ENCODE measurements at places on chromosomes 5 and 9.

DNA sequence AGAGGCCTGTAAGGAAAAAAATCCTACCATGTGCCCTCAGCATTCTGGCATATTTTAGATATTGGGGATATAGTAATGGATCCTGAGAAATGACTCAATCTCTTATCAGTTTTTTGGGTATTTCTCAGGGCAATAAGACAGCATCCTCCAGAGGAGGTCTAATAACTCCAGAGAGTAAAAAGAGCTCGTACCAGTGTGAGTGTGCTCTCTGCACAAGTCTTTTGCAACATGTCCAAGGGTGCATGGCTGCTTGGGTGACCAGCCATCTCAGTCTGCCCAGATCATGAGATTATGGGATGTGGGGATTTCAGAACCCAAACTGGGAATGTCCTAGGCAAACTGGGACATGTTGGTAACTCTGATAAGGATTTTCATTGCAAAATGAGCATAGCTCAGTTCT, 15.3 kb downstream of the ASPN start:
- DNase-seq = no peak

DNA sequence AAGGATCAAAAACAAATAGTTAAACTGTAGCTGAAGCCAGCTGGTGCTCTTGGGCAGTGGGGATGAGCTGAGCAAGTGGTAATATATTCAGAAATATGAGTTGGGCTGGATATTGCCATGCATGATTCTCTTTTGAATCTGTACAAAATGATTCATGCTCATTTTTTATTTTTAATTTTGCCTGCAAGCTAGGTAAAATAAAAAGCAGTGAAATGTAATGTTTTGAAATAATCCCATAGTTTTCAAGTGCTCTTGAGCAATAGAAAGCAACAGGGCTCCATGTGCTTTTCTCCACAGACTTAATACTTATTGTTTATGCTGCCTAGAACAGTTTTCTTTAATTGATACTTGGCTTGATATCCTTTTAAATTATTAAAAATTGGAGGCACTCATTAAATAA, 489.3 kb downstream of the TLE4 start:
- DNase-seq = no peak

DNA sequence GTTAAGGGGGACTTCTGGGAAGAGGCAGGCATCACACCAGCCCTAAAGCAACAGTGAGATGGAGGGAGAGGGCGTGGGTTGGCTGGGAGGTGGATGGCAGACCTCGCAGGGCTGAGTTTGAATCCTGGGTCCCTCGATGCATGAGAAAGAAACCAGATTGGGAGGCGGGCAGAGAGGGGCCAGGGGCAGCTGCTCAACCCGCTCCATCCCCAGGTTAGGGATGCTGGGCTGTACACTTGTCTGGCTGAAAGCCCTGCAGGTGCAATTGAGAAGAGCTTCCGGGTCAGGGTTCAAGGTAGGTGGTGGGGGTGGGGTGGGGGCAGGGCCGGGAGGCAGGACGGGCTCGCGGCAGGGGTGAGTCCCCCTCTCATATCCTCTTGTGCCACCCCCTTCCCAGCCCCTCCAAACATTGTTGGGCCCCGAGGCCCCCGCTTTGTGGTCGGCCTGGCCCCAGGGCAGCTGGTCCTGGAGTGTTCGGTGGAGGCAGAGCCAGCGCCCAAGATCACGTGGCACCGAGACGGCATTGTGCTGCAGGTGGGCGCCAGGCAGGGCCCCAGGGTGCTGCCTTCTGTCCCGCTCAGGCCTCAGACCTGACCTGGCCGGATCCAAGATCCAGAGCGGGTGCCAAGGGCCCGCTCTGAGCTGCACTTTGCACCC, 49.8 kb upstream of the ASS1 start:
- DNase-seq = no peak

- no peak for DNase-seq
These were observed 561.4 kb downstream of the CAAP1 start for GRCh38 chr9:26331223-26331622.

DNA sequence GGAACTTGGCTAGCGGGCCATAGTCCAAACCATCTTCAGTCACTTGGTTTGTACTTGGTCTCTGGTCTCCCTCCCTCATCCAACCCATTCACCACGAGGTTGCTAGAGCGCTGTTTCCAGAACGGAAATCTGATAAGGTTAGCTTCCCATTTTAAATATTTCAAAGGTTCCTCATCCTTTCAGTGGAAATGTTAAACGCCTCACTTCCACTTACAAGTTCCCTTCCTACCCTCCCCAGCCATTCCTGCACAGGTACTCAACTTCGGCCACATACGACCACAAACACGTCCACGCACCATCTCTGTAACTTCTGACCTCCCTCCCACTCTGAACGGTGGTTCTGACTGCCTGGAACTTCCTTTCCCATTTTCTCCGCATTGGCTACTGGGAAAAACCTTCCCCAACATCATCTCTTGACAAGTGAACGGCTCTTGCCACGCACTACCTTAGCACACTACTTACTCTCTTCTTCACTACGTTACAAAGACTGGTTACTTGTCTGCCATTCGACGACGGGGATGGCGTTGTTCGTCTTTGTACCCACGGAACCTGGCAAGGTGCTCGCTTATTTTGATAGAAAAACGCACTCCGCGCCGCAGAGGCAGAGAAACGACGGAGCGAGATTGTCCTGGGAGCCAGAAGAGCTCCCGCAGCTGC, 629 bp downstream of the CCNH start:
- no peak for DNase-seq

DNA sequence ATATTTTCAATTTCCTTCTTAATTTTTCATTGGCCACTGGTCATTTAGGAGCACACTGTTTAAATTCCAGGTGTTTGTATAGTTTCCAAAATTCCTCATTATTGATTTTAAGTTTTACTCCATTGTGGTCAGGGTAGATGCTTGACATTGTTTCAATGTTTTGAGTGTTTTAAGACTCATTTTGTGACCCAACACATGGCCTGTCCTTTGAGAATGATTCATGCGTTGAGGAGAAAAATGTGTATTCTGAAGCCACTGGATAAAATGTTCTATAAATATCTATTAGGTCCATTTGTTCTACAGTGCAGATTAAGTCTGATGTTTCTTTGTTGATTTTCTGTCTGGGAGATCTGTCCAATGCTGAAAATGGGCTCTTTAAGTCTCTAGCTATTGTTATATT, 24.4 kb upstream of the FNIP1 start:
- DNase-seq = no peak

GRCh38 chr5:57362951-57363350, 119.7 kb downstream of the ACTBL2 start:
- no peak for DNase-seq

DNA sequence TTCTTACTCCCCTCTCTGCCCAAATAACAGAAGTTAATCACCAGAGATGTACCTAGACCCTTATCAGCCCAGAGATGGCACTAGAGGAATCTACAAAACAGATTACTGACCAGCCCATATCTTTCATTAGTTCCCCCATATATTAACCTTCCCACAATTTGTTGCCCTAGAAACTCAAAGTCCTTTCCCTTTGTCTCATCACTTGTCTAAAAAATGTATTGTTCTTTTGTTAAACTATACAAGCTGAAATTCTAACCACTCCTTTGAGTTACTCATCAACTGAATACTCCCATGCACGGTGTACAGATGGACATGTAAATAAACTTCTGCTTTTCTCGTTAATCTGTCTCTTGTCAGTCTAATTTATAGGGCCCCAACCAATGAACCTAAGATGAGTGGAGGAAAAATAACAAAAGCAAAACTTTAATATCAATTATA, 130.9 kb downstream of the CCDC192 start:
- DNase-seq = no peak

DNA sequence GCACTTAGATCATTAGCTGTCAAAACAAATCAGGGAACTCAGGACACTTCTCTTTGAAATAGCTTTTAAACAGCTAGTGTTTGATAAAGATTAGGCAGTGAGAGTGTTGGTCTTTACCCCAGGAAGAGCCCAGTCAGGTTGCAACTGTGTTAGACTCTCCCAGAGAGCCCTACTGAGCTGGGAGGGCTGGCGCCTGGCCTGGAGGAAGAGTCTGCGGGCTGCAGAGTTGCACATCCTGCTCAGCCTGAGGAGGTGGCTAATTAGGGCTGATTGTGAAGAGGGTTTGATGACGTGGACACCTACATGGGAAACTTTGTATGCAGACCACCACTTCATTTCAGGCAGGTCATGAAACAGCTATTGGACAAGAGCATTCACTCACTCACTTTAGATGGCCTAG, 112.0 kb downstream of the TMEM174 start:
- DNase-seq = no peak

- no peak for DNase-seq
These were observed 55.2 kb downstream of the GLDC start for GRCh38 chr9:6590334-6590733.

GRCh38 chr5:110752953-110753352, 14.1 kb downstream of the SLC25A46 start:
- no peak for DNase-seq
